ENCODE measurements at places on chromosomes 5 and 9.

DNA sequence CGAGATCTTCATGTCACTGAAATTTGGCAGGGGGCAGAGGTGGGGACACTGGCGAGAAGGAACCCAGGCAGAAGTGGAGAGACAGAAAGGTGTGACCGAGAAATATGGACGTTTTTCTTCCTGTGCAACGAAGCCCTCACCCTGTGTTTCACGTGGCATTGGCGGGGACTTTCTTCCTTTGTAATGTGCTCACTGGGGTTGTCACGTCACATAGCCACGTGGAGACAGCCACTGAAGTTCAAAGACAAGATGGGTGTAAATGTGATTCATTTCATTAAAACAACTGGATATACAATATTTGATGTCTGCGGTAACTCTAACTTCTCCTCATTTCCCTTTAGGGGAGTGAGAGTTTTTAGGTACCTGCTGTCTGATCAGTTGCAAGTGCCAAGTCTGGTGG, 225.7 kb downstream of the FSTL4 start:
- DNase-seq, result peak; percentile 7

DNA sequence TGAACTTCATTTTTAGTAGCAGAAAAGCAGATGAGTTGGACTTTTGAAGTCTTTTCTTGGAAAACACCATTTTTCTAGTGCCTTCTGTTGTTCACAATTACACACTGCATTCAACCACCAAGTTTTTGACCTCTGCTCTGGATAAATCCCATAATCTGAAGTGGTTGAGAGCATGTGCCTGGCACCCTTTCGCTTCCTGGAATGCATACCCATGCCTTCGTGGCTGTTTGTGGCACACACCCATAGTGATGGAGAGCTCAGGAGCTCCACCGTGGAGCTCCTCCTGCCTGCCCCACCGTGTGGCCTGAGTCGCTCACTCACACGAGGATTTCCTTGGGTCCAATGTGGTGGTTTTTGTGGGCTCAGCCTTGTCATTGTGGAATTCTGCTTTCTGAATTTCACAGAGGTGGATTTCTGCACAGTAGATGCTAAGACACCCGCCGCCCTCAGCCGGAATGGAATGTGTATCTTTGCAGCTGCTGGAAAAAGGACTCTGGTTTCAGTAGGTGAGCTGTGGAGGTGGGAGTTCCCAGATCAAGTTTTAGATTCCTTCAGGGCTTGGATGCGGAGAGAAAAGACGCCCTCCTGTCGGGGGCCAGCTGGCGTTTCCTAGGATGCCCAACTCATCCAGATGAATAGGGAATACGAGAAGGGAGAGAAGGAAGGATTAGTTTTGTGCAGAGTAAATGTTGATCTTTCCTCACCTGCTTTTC, 500.4 kb downstream of the IRX1 start:
- no peak for DNase-seq

GRCh38 chr5:96837303-96837702, 29.6 kb upstream of the ERAP1 start:
- no peak for DNase-seq

DNA sequence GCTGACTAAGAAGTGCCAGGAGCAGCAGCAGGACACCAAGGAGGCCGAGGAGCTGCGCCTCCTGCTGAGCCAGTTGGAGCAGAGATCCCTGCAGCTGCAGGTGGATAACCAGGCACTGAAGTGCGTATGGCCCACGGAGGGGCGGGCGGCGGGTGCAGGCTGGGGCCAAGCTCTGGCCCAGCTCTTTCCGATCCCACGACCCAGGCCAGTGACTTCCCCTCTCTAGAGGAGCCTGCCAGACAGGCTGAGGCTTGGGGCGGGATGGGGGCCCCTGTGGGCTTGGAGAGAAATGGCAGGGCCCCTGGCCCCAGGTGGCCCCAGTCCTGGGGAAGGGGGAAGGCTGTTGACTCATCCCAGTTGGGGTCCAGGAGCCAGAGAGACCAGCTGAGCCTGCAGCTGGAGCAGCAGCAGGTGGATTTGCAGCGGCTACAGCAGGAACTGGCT, 3.6 kb downstream of the PTRH1 start:
- DNase-seq, result no peak

DNA sequence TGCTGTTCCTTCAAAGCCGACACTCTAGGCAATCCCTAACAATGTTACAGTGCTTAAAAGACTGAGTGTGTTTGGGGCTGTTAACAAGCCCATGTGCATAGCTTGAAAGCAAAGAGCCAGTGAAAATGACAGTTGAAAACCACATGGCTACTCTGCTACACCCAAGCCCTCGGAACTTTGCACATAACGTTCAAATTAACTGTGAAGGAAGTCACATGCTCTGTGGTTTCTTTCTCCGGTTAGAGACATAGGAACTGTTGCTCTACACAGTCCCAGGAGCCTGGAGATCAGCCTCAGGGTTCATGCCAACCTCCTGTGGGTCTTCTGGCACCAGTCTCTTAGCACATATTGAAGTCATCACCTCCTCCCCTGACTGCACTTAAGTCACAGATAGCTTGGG, 51.1 kb downstream of the C9orf152 start:
- peak; percentile 67 for DNase-seq

GRCh38 chr9:132099167-132099566, 19.5 kb upstream of the MED27 start:
- DNase-seq, result no peak

- DNase-seq, result no peak
These were observed 89.7 kb downstream of the MLLT3 start for GRCh38 chr9:20532584-20532983.

- DNase-seq, result peak; percentile 21
These were observed 1.7 kb upstream of the ARRDC3 start for GRCh38 chr5:91384671-91385430.

GRCh38 chr9:97359147-97359546, 51.7 kb downstream of the CCDC180 start:
- DNase-seq, result no peak

DNA sequence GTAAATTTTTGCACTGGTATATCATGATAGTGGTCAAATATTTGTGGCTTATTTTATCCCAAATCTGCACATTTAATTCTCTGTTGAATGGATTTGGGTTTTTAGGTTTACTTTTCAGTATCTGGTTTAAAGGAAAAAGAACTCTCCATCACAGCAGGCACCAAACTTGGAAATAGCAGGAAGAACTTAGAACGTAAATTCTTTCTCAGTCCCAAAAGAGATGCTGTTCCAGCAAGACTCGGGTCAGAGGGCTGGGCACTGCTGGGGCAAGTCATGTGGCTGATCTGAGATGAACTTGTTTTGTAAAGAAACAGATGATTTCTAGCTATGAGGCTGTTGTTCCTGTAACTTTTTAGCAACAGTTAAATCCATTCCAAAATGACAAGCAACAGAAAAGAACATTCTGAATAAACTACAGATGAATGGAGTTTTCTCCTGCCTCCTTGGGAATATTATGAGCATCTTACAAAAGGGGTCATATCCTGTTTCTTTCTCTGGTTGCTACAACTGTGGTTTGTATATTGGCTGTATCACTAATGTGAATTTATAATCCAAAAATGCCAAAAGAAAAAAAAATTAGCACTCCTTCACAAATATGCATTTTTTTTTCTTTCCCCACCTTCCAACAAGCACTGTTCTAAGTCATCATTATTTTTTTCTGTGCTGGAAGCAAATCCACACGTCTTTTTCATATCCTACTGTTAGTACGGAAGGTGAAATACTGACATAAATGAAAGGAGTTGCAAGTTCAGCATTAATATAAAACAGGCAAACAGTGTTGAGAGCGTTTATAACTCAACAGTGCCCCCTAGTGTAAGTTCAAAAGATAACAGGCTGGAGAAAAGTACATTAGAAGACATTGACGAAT, 31.1 kb downstream of the OR2K2 start:
- DNase-seq, result no peak
